ENCODE measurements at places on chromosomes 7 and 10.

DNA sequence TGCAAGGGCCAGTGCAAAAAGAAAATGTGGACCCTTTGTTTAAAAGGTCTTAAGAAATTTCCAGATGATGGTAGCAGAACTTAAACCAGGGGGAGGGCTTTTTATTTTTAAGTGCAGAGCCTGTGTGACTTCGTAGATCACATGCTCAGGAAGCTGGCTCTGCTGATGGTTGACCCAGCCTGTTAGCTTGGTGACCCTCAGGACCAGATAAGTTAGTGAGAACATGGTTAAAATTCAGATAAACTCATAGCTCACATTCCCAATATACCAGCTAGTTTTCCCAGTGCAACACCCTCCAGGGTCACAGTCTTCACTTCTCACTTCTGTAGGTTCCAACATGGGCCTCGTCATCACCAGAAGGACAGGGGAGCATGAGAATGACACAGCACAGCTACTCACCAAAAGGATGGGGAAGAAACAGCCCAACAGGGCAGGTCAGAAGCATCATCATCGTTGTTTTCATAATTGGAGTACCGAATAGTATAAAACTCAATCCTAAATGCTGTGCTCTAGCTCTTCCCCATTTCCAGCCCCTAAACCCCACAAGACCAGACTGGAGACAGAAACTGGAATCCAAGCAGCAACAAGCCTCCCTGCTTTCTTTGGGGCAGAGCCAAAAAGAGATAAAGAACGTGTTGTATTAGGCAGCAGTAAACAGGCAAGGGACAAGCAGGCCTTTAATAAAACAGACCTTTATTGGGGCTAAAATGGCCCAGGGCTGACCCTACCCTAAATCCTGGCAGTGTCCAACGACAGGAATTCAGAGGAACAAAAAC lies 102.2 kb upstream of the ANKRD1 start:
- no peak for DNase-seq

- DNase-seq = no peak
Observed at GRCh38 chr10:103652599-103653281, 159.2 kb downstream of the NEURL1 start.

- no peak for DNase-seq
Observed at GRCh38 chr7:77202481-77202976, 2.9 kb upstream of the FGL2 start.

DNA sequence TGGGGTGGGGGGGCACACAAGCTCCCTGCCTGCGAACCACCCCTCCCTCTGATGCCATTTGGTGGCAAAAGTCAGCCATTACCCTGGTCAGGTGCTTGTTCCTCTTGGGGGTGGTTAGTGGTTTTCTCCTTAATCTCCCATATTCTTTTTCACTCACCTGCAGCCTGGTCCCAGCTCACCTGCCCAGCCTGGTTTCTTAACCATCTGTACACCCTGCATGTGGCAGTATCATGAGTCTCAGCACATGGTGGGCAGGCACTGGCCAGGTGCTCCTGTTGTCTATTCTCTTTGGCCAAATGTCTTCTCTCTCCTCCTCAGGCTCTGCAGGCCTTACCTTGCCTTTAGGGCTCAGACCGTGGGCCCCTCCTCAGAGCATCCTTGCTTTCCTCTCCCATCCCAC lies 30.5 kb downstream of the OGDH start:
- DNase-seq = no peak

GRCh38 chr7:20895563-20895962 lies 108.9 kb upstream of the SP8 start:
- DNase-seq = no peak

DNA sequence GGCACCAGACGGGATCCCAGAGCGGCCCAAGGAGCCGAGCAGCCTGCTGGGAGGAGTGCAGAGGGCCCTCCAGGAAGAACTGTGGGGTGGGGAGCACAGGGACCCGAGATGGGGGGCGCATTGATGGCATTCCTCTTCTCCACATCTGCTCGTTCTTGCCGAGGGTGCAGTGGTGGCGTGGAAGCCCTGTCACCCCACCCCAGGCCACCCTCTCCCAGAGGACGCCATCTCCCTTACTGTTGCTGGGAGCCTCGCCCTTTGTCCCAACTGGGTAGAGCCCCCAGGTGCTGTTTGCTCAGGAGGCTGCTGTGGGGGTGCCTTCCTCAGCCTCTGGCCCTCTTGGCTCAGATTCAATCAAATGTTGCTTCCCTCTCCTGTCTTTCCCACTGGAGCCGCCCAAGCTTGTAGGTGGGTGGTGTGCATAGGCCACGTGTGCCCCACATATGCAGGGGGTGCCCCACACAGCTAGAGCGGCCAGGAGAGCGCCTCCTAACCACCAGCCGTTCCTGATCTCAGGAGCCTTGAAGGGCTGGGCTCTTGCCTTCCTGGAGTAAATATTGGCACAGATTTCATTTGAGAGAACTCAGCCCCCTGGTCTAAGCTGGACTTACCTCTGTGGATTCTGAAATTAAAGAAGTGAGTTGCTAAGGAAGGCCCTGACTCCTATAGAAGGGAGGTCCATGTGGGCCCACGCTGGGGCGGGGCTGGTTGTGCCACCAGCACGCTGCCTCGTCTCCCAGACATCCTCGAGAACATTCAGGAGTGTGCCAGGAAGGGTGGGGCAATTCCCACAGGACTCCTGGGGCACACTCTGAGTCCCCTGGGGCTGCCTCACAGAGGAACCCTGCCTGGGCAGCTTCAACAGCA lies 39.2 kb downstream of the ZNF467 start:
- no peak for DNase-seq

GRCh38 chr10:69042838-69043237 lies 45.1 kb upstream of the SRGN start:
- DNase-seq = no peak

DNA sequence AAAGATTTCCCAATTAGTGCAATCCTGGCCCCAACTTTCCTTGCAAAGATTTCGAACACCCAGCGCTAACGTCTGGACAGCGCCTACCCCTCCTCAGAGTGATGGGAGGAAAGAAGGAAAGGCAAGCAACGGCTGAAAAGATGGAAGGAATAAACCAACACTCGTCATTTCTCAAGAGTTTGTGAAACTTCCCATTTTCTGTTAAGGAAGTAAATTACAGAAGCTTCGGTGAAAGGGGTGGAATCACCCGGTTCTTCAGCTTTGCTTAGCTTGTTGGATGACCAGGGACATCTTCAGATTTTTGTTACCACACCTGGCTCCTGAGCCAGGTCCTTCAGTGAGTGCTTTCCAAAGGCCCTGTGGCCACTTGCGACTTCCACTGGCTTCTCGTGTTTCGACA lies 313.1 kb downstream of the SKIDA1 start:
- DNase-seq = no peak

- no peak for DNase-seq
Observed at GRCh38 chr10:130875897-130876472, 435.5 kb downstream of the TCERG1L start.

- no peak for DNase-seq
Observed at GRCh38 chr10:71135236-71135635, 77.1 kb upstream of the UNC5B start.

DNA sequence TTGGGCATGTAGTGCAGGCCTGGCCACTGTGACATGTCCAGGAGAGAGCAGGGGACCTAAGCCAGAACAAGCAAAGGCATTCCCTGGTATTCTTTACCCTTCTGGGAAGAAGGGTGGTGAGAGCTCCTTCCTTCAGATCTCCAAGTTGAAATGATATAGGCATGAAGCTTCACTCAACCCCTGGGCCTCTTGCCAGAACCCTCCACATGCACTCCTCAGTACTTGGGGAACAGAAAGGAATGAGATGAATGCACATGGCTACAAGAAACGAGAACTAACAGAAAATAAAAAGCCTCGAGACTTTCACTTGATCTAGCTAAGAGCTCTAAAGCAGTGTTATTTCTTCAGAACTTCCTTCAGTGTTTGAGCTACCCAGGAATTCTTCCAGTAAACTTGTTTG lies 262.2 kb downstream of the ETV1 start:
- DNase-seq = no peak

DNA sequence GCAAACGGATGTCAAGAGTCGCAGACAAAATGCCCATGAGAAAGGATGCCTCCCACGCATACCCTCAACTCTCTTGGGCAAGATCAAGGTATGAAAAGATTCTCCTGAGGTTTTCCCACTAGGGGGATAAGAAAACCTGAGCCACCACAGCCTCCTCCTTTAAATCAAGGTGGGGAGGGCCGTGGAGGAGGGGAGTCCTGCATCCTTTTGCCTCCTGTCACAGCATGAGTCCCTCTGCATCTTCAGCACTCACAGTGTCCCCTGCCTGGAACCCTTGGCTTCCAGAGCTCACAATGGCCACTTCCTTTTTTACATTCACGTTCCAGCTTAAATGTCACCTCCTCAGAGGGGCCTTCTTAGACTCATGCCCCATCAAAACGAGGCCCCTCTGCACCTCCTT lies 207.6 kb downstream of the GLI3 start:
- DNase-seq = no peak

GRCh38 chr7:33742999-33743587 lies 162.2 kb upstream of the BMPER start:
- no peak for DNase-seq
